ENCODE measurements at places on chromosomes 12 and 14.

- DNase-seq: no peak
These were observed 100.2 kb downstream of the GALC start for GRCh38 chr14:87892763-87893162.

DNA sequence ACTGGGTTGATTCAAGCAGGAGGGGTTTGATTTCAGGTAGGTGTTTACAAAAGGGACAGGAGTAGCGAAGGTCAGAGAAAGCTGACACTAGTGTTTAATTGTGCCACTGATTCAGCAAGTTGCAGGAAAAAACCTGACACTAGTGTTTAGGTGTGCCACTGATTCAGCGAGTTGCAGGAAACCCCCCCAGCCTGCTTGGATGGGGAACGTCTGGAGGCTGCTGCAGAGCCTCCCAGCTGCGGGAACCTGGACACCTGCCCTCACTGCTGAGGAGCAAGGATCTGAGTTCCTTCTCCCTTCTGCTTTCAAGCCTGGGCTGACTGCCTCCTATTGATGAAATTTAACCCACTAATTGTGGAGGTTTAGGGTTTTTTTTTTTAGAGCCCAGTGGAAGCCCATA is 84.2 kb downstream of the AVPR1A start:
- DNase-seq: no peak

DNA sequence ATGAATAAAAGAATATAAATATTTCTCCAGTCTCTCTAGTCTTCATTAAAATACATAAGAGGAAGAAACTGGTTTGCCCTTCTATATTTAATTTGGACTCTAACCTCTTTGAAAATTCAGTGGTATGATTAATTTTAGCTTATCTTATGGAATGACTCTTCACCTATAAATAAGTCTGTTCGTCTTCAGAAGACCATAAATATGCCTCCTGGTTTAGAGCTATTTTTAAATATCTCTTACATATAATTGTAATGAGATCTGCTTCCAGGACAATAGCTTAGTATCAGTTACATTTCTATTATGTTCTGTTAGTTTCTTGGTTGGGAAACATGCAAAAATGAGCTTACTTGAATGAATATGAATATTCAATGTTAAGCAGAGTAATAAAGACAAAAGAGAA is 257.5 kb upstream of the HMGA2 start:
- DNase-seq: no peak

- DNase-seq: no peak
These were observed 178.9 kb downstream of the KLHL28 start for GRCh38 chr14:44782775-44783238.

DNA sequence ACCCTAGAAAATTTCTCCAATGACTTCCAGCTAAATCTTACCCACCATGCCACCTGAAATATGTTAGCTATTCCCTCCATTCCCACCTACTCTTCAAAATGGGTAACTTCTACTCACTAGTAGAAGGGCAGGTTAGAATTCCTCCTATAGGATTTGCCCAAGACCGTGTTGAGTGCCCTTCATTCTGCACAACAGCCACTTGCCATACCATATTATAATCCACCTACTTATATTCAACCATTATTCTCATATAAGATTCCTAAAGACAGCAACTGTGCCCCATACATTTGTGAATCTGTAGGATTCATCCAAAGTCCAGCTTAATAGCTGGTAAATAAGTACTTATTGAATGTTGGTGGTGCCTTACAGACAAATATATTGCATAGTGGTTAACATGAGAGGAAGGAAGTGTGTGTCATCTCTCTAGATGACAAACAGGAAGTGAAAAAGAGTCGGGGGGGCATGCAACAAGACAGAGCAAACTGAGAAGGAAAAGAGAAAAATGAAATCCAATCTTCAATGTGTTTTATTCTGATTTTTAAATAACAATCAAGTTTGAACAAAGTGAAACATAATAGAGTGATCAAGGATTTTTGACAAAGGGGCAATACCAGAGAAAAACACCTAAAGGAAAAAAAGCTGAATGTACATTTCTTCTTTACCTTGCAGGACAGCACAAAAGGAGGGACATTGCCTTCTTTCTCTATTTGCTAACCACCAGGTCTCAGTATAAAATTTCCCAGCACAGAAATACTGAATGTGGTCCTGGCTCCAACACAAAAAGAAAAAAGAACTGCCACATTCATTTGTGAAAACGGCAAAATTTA is 389.3 kb upstream of the USP15 start:
- no peak for DNase-seq

- DNase-seq: no peak
These were observed 4.7 kb upstream of the MLXIP start for GRCh38 chr12:122073815-122074214.

DNA sequence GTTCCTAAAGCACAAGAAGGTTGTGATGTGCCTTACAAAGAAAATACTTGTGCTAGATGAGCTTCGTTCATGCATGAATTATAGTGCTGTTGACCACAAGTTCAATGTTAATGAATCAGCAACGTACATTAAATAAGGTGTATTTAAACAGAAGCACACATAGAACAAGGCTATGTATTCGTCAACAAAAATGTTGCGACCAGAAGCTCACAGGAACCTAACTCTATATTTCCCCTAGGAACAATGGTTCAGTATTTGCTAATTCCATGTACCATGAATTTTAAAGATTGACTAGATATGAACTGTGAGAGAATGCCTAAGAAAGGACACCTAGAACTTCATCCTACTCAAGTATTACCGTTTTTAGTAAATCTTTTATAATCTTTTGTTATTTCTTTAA is 149.6 kb downstream of the ITPR2 start:
- no peak for DNase-seq

DNA sequence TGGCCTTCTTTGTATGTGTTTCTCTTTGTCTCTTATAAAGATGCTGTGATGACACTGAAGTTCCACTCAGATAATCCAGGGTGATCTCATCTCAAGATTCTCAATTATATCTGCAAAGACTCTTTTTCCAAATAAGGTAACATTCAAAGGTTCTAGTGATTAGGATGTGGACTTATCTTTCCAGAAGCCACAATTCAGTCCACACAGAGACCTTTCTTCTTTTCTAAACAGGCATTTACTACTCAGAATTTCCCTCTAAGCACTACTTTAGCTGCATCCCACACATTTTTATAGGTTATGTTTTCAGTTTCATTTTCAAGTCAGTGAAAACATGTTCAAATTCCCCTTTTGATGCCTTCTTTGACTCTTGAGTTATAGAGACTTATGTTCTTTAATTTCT is 9.0 kb upstream of the NKX2-1 start:
- DNase-seq: no peak

DNA sequence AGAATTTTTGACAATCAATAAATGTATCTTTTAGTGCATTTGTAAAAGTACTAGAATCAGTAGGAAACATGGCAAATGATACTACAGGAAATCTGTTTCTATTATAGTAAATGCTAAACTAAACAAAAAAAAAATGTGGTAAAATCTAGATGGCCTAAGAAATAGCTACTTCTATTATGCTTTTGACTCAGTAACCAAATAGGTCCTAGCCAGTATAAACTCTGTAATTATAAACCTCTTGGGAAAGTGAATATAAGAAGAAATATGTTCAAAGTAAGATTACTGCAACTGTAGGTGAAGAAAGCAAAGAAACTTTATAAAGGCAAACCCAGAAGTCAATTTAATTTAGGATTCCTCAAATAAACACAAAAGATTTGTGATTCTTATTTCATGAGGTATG is 581.2 kb downstream of the LRFN5 start:
- DNase-seq: no peak

DNA sequence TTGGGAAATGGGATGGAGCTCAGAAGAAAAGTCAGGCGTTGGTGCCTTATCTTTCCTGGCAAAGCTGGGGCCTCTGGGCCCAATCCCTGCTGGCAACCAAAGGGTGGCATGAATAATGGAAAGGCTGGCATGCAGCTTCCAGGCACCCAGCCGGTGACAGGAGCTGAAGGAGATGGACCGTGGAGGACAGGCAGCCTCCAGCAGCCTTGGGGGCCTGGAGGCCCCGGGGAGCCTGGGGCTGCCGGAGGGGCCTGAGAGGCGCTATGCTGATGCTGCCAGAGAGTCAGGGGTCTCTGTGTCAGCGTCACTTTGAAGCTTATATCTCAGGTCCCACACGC is 38.2 kb upstream of the EML1 start:
- no peak for DNase-seq

DNA sequence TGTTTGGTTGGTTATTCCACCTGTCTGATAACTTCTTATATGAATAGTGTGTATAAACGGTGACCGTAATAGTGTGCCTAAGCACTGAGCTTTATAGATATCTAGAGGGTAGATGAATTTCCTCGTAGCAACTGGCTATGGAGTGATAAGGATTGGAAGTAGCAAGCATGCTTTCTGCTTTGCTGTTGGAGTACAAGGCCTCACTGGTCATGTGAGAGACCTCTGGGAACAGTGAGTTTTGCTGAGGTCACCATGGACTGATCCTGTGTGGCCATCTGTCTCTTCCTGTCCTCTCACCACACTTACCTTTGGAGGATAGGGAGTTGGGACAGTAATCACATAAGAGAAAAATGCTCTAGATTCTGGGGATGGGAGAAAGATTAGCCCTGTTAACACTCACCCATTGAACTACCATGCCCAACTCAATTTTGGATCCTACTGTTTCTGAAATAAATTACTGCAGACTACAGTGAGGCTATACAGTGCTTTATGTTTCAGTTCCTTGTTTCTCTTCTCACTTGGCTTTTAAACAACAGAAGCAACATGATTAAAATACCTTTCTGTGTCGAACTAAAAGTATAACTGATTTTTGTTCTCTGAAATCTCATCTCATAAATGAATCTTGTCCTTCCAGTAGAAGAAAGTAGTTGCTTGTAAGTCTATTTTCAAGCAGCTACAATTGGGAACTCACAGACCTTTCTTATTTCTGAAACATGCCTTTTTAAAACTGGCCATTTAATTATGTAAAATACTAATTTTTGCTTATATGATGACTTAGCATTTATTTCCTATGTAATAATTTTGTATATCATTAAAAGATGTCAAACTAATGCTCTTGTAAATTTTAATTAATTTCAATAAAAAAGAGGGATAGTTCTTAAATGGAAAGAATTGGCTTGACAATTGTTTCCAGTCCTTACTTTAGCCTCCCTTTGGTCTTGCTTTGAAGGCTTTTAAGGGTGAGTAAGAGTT is 8.3 kb downstream of the TMX1 start:
- no peak for DNase-seq

DNA sequence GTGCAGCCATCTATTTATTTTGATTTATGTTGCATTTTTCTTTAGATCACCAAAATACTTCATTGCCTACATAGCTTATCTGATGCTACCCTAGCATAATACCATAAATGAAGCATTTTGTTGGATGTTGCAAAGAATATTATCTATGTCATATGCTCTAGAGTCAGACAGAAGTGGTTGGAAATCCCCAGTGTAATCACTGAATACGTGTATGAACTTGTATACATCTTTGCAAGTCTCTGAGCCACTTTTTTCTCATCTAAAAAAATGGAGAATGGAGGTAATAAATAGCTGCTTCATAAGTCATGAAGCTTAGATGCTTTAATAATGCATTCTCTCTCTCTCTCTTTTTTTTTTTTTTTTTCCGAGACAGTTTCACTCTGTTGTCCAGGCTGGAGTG is 18.5 kb downstream of the EVL start:
- no peak for DNase-seq

GRCh38 chr12:39348941-39349626 is 93.8 kb downstream of the KIF21A start:
- no peak for DNase-seq

GRCh38 chr14:93708311-93708734 is 80.0 kb downstream of the PRIMA1 start:
- no peak for DNase-seq

- DNase-seq: no peak
These were observed 648 bp downstream of the ERP27 start for GRCh38 chr12:14937689-14938088.

GRCh38 chr12:52606581-52607218 is 5.4 kb upstream of the KRT72 start:
- no peak for DNase-seq

DNA sequence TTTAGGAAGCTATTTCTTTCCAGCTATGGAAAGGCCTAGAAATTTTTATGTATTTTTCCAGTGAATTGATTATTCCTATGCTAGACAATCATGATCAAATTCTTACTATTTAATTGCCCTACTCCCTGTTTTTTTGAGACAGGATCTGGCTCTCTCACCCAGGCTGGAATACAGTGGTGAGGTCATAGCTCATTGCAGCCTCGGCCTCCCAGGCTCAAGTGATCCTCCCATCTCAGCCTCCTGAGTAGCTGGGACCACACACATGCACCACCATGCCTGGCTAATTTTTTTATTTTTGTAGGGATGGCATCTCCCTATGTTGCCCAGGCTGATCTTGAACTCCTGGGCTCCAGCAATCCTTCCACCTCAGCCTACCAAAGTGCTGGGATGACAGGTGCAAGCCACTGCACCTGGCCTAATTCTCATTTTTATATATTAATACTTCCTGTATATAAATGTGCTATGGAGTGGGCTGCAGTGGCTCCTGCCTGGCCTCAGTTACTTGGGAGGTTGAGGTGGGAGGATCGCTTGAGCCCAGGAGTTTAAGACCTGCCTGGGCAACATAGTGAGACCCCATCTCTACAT is 16.0 kb upstream of the MDM2 start:
- DNase-seq: no peak

GRCh38 chr12:12585115-12585863 is 22.6 kb upstream of the DUSP16 start:
- no peak for DNase-seq

DNA sequence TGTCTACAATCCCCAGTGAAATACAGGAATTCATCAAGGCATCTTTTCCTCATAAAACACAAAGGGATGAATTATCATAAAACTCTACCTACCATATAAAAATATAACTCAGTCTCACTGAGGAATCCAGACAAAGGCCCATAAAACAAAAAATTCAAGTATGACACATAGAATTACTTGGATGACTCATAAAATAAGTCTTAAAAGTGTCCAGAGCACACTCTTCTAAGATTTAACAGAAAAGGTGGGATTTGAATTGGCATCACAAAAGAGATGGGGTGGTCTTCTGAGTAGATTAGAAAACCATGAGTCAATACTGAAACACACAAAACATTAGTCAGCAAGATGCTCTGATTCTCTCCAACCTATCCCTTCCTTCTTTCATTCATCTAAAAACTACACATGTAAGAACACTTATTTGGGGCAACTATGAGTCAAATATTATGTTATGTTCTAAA is 202.7 kb upstream of the GARIN6 start:
- DNase-seq: no peak

DNA sequence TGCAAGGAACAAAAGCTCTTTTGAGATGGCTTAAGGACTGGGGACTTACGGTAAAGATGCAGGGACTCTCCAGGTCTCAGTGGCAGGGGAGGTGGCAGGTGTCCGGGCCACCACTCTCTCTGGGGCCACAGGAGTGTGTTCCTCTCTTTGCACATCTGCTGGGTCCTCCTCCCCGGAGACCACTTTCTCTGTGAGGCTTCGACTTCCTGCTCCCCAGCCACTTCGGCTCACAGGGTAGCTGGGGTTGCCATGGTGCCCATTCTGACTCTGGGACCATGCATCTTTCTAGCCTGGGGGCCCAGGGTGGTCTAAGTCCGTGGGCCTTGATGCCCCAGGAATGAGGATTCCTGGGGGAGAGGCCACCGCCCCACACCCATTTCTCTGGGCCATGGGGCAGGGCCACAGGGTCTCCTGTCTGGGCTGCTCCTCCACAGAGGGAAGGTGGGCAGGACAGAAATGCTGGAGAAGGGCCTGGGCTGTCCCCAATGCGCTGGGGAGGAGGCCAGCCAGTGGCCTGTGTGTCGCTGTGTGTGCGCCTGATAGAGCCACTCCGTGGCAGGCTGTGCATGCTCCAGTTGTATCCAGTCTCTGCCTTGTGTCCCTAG is 38.5 kb downstream of the CCDC92 start:
- DNase-seq: no peak
